ENCODE measurements at places on chromosomes 6 and 20.

- DNase-seq: no peak
Observed at GRCh38 chr6:76351275-76351674, 278.8 kb upstream of the IMPG1 start.

DNA sequence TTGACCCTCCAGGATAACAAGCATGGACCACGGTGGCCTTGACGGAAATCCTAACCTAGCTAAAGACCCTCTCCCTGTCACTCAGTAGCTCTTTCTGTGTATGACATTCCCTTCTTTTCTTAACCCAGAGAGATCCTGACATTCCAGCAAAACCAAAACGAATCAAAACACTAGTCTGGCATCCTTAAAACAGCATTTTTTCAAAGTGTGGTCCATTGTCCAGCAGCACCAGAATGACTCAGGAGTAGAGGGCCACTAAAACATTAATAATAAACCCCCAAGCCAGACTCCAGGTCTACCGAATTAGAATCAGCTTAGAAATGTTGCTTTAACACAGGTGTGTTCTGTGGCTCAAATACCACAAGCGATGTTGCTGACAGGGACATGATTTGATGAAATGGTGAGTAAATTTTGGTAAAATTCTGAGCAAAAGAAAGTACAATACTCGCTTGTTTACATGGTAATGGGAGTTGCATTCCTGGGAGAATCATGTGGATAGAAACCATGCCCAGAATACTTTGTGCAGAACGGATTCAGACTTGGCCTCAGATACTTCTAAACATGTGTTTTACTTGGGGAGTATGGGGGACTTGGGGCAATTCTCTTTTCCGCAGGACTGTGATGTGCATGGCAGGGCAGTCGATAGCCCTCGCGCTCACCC is 174.2 kb upstream of the KCNG1 start:
- no peak for DNase-seq

DNA sequence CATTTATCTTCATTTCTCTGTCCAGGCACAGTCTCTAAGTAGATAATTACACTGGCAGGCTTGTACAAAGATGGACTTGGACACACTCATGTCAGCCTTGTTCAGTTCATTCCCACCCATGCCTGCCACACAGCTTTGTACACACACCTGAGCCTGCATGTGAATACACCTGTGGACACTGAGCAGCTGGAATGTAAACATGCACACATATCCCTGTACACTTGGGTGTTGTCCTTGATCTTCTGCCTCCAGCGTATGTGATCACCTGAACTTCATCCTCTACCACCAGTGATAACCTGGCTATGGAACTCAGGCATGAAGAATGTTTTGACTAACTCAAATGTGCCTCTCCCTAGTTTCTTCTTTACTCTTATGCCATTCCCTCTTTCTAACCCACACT is 190.6 kb downstream of the DHX35 start:
- DNase-seq: no peak

GRCh38 chr6:15439410-15440025 is 193.6 kb downstream of the JARID2 start:
- DNase-seq: no peak

DNA sequence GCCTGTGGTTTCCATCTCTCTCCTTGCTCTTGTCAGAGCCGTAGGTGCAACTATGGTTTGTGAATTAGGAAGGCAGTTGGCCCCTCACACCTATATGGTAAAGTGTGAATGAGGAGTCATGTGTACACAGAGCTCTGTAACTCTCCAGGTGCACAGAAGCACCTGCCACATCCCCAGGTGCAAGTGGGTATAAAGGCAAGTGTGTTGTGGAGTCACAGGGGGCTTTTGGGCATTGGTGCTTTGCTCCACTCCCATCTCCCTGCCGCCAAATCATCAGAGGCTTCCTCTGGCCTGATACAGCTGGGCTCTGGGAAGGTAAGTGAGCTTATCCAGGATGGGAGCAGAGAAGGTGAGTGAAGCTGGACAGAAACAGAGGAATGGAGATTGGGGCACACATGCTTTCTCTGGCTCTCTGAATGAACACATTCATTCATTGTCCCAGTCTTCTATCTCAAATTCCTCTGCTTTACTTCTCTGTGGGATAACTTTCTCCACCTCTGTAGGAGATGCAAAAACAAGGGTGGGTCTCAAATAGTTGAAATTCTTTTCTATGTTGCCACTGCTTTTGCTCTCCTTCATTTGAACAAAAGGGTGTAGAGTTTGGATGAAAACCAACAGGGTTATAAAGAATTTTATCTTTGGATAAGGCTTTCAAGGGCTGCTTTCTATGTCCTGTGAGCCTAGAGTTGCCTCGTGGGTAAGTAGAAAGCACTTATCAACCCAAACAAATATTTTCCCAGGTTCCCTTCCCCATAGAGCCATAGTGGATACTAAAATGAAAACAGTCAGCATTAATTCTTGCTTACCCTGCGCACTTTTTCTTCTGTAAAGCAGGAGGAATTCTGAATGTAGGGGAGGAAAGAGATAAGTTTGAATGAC is 45.0 kb upstream of the RIPOR2 start:
- no peak for DNase-seq

GRCh38 chr6:4103929-4104328 is 25.0 kb upstream of the FAM217A start:
- no peak for DNase-seq

DNA sequence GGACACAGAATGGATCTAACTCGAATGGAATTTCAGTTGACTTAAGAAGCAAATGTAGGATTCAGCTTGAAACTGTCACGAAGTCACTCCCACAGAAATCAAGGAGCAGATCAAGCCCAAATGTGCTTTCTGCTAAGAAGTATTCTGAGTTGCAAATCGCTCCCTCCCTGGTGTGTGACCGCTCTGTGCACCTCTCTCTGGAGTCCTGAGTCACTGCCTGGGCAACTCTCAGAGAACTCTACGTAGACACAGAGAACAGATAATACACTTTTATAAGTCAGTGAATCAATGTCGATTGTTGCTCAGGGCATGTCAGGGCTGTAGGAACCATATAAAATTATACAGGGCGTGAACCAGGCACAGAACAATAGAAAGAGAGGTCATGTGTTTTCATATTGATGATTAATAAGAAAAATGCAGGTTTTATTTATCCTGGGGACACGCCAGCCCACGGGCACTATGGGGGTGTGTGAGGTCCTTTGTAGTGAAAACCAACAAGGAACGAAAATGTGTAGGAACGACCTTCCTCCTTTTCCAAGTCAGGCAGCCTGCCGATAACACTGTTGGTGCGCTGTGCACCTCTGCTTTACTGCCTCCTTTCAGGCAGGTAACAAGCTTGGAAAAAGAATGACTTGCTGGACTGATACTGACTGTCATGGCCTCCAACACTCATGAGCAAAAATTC is 248.1 kb upstream of the FOXQ1 start:
- no peak for DNase-seq

DNA sequence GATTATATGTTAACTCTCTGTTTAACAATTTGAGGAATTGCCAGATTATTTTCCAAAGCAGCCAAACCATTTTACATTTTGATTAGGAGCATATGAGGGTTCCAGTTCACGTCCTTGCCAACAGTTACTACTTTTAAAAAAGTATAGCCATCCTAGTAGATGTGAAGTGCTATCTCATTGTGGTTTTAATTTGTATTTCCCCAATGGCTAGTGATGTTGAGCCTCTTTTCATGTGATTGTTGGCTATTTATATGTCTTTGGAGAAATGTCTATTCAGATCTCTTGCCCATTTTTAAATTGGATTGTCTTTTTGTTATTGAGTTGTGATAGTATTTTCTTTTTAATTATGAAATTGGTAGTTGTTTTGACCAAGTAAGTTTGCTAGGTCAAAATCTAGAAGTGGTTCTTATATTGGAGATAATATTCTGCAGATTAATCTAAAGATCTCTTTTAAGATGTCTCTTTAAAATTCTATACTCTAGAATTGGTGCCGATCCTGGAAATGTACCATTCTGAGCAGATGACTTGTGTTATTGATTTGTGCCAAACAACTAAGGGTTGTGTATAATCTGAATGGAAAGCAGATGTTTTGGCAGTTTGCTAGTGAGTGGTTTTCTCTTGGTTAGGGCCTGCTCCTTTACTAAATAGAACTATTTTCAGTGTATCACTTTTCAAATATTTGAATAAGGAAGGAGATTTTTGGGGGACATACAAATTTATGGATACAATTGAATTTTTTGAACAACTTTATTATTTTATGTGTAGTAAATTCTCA is 99.5 kb downstream of the CDKAL1 start:
- no peak for DNase-seq

DNA sequence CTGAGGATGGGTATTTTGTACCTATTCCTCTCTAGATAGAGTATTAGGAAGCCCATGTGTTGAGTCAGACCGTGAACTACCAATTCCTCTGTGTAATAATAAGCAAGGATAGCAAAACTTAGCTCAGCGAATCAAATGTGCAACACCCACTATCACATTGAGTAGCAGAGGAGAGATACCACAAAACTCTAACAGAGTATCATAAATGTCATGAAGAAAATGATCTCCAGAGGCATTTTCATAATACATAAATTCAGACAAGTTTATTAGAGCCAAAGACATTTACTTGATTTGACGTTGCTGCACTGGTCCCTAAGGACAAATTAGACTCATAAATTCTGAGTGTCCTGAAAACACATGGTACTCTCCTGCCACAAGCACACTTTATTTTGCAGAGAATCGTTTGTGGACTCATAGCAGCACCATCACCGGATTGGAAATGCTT is 245.2 kb downstream of the HAO1 start:
- DNase-seq: no peak

DNA sequence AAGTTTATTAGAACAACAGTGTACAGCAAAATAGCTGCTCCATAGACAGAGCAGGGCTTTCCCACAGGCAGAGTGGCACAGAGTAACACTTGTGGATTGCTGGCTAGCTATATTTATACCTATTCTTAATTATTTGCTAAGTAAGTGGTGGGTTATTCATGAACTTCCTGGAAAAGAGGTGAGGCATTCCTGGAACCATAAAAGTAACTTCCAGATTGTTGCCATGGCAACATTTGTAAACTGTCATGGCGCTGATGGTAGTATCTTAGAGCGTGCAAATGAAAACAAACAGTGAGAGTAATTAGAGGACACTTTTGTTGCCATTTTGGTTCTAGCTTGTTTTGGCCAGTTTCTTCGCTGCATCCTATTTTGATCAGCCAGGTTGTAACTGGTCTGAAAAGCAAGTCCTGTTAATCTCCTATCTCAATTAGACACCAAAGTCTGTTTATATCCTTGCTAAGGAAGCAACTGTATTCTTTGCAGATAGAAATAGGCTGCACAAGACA is 23.9 kb downstream of the DEFB114 start:
- DNase-seq: no peak

- DNase-seq: no peak
Observed at GRCh38 chr20:46361381-46361780, 45.0 kb downstream of the ELMO2 start.

Measured in cortex of kidney (tissue), 1 donor.